ENCODE measurements at places on chromosomes 7 and 10. TPM values are rescaled to one million over a fixed set of nuclear protein-coding genes. Genes with fewer than 3 reads are reported as not detected.

SUGCT gene
- 7.6 TPM for total RNA-seq

FOXP2 gene
- 10.1 TPM for total RNA-seq

PRR15 gene
- total RNA-seq = 46.1 TPM

SPDYE1 gene
- total RNA-seq = not detected

CAMK2B gene
- total RNA-seq = 0.23 TPM

CTAGE6 gene
- 0.60 TPM for total RNA-seq

GRCh38 chr7:35584990-35585389 is 109.9 kb downstream of the HERPUD2 start:
- no peak for DNase-seq

- DNase-seq = no peak
Measured at GRCh38 chr10:118307859-118308258, 34.3 kb downstream of the FAM204A start.

DNA sequence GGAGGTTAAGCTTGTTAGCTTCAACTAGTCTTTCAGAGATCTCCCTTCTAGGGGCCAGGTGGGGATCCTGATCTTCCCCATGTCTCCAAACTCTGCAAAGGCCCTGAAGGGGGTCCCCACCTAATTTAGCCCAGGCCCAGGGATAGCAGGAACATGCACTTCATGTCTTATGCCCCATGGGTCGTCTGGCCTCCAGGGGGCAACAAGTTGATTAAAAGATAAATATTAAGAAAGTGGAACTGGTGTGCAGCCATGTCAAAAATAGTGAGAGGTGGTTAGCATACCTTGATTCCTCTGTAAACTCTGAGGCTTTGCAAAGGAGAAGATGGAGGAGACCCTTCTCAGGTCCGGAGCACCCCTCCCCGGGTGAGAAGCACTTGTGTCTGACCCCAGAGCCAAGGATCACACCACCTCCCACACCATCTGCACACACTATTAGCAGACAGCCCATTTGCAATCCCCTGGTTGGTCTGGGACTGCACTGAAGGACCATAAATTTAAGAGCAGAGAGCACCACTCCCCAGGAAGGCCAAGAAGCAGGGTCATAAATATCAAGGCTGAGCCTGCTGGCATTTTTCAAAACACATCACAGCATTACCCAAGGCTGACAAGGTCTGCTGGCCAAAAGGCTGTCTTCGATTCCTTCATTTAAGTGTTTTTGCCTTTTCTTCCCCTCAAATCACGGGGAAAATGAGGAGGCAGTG is 44.2 kb upstream of the LRRC18 start:
- DNase-seq = no peak

- DNase-seq = no peak
Measured at GRCh38 chr7:12090757-12091221, 120.3 kb upstream of the TMEM106B start.

- no peak for DNase-seq
Measured at GRCh38 chr10:119755446-119755845, 29.6 kb downstream of the INPP5F start.

- no peak for DNase-seq
Measured at GRCh38 chr7:68381731-68382130, 1216.5 kb upstream of the AUTS2 start.

GRCh38 chr7:111012149-111012548 is 78.8 kb upstream of the LRRN3 start:
- no peak for DNase-seq

DNA sequence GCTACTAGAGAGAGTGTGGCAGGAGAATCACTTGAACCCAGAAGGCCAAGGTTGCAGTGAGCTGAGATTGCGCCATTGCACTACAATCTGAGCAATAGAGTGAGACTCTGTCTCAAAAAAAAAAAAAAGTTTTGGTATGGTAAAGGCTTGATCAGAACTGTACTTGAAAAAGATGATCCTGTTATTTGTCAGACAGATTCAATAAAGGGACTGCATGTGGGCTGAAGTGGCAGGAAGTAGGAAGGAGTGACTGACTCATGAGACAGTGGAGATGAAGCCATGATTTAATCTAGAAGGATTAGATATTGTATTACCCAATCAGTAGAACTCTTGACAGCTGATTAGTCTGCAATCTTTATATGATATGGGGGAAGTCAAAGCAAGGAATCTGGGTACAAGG is 2.7 kb upstream of the TMEM254 start:
- DNase-seq = no peak

GRCh38 chr10:77841711-77842375 is 84.7 kb downstream of the DLG5 start:
- DNase-seq = no peak

DNA sequence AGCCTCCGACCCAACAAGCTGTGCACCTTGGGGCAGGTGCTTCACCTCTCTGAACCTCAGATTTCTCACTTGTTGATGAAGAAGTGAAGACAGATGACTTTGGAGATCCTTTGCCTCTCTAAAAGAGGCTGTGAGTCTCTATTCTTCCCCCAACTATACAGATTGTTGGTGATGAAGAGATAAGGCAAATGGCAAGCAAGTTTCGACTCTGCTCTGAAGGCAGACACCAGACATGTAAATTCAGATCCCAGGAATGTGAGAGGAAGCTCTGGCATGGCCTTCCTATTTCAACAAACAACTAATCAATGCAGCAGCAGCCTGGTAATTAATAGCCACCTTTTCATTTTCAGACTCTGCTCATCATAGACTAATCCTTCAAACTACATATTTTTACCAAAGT is 74.2 kb upstream of the EGR2 start:
- DNase-seq = no peak

DNA sequence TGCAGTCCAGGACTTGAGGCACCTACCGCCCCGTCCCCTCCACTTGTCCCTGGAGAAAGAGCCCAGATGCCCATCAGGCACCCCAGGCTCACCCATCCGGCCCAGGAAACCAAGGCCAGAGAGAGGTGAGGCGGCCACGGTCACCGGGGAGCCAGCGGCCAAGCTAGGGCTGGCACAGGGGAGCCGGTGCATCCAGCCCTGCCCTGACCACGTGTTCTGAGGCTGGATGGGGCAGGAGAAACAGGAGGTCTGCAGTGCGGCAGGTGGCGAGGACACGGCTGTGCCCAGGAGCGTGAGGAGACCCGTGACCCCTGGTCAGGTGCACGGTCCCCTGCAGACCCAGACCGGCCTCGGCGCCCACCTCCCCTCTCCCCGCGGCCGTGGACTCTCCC is 27.6 kb downstream of the UNCX start:
- no peak for DNase-seq

DNA sequence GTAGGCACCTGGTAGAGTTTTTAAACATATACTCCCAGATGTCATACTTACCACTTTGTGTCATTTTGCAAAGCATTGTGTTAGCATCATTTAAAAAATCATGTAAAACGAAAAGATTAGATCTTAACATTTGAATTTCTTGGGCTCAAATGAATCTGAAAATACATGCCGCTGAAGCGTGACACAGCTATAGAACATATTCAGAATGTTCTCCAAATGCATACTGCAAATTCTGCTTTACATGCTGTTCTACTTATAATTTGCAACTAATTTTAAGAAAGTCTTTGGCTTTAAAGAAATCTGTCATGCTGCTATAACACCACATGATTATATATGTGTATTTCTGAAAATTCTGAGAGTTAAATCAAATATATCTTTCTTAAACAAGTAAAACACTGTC is 109.2 kb upstream of the CAV2 start:
- no peak for DNase-seq

GRCh38 chr7:157027568-157028198 is 17.2 kb upstream of the MNX1 start:
- peak; percentile 50 for DNase-seq

GRCh38 chr7:140312141-140312846 is 86.0 kb downstream of the SLC37A3 start:
- DNase-seq = no peak

DNA sequence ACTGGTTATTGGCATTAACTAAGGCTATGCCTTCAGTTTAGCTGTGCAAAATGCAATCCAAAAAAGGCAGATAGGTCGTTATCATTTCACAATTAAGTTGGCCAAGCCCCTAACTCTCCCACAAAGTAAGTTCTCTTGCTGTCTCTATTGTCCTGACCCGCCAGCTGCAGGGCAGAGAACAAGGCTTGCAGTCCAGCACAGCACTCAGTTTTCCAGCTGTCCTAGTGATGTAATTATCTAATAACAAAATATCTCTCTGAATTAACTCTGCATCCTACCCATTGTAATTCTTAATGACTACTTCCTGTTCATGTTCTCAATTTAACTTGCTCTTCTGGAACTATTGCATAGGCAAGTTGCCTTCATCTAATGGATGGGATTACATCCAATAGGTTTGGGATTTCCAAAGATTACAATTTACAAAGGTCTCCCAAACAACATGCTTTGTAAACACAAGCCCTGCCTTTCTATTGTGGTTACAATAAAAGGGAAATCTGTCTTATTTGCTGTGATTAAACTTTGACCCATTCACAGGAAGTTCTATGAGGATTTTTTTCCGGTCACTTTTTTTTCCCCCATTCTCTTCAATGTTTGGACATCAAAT is 55.2 kb downstream of the CDK6 start:
- no peak for DNase-seq

Measured in mucosa of gallbladder (tissue), 1 donor.